Left renal cortex interstitium (tissue), 4 donors: ENCODE measurements at places on chromosomes 7 and 10.

DNA sequence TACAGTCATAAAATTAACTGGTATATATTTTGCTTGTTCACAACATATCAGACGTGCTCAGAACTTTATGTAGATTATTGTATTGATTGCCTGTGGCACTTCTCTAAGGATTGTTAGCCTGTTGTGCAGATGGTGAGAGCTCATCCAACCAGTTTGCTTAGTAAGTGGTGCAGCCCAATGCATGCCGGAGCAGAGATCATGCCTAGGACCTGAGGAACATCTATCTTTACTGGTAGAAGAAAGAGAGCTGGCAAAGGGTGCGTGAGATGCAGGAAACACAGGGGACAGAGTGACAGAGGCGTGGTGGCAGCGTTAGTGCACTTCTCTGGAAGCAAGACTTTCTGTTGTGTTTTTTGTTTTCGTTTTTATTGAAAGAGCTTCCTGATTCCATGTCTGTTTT, 35.9 kb downstream of the CCM2 start:
- no peak for DNase-seq

DNA sequence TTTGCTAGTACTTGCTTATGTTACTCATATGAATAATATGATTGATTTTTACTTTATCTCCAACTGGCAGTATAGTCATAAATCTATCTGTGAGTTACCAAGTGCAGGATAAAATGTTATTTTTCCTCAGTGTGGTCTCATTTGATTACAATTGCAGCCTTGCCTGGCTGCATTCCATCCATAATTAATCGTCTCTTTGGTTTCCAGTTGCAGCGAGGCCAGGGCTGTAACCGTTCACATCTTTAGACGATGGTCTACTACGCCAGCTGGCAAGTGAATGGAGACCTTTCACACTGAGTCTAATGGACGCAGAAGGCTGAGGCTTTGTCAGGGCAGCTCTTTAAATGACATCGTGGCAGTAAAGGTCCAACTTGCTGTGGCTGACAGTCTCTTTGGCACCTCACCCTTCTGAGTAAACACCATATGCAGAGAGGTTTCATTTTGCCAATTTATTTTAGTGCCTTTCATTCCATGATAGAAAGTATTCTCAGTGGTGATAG, 84.0 kb downstream of the ARL4A start:
- peak; percentile 55 for DNase-seq

DNA sequence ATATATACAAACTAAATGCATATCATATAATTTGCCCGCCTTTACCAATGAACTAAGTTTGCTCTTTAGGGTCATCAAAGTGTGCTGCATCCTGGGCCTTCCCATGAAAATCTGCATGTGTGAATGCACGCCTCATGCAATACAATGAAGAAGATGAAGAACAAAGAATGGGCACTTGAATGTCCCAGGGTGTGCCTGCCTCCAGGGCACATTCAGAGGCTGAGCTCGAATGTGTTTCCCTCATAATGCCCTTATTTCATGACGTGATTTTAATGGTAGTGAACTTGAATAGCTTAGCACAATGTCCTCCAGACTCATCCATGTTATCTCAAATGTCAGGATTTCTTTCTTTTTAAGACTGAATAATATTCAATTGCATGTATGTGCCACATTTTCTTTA, 824.9 kb downstream of the TNS3 start:
- DNase-seq: no peak

GRCh38 chr10:29243750-29244149, 45.1 kb upstream of the LYZL1 start:
- no peak for DNase-seq

GRCh38 chr10:95415621-95416031, 124.8 kb upstream of the PDLIM1 start:
- DNase-seq: no peak

DNA sequence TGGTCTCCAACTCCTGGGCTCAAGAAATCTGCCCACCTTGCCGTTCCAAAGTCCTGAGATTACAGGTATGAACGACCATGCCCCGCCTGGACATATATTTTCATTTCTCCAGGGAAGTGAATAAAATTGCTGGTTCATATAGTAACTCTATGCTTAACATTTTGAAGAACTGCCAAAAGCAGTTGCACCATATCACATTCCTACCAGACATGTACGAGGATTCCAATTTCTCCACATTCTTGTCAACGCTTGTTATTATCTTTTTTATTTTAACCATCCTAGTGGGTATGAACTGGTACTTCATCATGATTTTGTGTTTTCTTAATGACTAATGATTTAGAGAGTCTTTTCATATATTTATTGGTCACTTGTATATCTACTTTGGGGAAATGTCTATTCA, 21.9 kb upstream of the CPN1 start:
- DNase-seq: no peak

DNA sequence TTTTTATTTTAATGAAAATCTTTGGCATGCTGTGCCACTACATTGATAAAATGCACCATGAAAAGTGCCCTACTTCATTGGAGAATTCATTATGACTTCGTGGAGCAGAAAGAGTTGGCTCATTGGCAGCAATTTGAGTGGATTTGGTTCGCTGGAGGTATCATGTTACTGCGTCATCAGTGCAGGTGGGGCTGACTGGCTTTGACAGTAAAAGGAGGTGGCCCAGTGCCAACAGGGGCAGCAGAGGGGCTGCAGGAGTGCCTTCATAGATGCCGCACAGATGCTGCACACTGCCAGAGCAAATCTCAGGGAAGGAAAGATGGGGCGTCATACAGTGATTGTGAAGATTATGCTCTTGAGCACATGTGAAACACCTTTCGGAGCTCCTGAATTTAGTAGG, 22.2 kb downstream of the FZD1 start:
- no peak for DNase-seq

DNA sequence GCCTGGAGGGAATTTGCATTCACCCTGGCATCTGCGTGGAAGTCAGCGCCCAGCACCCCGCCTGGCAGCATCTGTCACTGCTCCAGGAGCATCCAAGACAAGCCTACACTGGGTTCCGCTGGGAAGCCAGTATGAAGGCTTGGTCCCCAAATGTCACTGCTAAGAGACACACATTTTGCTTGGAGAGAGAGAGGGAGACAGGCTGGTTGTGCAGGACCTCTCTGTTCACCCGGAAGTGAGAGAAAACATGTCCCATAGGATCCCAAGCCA, 119.5 kb downstream of the SEC23IP start:
- DNase-seq: no peak

- DNase-seq: no peak
Measured at GRCh38 chr10:85787881-85788280, 578.7 kb downstream of the GRID1 start.

DNA sequence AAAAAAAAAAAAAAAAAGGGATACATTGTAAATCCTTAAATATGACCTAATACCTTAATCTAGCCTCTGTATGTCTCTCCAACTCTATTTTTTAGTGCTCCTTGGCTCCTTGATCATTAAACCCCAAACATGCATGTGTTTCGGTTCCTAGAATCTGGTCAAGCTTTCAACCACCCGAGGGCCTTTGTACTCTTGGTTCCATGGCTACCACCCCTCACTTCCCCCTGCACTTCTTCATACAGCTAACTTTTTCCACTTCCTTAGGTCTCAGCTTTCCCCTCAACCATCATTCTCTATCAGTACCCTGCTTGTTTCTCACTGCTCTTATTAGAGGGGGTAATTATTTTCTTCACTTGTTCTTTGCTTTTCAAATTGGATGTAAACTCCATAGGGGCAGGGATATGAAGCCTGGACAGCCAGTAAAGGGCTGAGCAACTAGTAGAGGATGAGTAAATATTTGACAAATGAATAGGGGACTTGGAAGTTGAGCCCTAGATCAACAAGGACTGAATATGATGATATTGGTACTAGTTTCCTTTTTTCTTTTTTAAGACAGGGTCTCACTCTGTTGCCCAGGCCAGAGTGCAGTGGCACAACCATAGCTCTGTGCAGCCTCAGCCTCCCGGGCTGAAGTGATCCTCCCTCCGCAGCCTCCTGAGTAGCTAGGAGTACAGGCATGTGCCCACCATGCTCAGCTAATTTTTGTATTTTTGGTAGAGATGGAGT, 4.3 kb upstream of the GDI2 start:
- DNase-seq: no peak

DNA sequence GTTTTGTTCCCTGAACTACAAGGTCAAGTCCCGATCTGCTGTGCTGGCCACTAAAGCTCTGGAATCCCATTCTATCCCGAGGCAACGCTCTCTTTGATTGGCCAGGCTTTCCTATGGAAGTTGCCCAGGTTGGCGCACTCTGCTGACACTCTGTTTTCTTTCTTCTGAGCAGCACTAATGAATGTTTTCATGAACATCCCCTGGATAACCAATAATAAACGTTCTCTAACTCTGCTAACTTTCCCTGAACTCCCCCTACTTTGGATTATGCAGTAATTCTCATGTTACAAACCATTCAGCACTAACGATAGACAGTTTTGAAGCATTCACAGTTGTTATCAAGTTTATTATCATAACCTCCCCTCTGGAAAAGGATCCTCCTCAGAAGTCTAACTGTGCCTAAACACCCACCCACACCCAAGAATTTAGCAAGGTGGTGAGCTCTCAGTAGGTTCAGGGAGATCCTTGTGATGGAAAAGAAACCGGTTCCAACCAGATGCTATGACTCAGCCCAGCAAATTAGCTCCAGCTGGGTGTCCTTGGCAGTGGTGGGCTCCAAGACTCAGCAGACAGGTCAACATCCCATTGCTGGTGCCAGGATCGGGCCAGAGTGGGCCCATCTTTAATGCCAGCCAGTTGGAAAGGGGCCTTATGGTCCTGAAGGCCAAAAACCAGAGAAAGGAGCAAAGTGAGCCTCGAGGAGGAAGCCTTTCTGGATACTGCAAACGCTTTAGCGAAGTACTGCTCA, 68.4 kb downstream of the CREB3L2 start:
- DNase-seq: no peak

DNA sequence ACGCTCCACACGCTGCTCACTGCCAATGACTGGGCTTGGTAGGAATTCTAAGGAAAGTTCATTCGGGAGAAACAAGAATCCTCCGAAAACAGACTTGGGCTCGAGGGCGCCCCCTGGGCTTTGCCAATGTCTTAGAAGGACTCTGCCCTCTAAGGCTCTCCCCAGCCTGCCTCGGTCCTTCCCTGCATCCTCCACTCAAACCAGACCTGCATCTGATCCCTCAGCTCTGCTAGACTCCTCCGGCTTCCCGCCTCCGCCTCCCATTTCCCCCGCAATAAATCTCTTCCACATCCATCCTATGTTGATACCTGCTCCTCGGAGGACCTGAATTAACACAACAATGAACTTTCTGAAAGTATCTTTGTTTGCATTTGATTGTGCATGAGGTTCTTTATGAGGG, 177.6 kb downstream of the PLPP4 start:
- no peak for DNase-seq

DNA sequence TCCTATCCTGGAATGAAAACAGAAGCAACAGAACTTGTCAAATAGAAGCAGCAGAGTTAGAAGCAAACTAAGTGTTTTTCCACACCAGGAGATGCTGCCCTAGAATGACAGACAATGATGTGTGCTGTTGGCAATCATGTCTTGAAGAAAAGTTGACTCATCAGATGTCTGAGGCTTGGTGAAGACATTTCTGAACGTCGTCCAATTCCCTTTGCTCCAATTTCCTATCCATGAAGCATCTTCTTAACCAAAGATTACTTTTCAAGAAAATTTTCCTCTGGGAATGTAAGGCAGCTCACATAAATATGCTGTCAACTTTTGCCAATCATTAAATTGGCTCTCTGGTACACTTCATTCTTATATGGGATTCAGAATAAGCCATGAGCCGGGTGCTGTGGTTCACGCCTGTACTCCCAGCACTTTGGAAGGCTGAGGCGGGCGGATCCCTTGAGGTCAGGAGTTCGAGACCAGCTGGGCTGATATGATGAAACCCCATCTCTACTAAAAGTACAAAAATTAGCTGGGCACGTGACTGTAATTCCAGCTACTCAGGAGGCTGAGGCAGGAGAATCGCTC, 34.6 kb downstream of the MALSU1 start:
- DNase-seq: no peak

DNA sequence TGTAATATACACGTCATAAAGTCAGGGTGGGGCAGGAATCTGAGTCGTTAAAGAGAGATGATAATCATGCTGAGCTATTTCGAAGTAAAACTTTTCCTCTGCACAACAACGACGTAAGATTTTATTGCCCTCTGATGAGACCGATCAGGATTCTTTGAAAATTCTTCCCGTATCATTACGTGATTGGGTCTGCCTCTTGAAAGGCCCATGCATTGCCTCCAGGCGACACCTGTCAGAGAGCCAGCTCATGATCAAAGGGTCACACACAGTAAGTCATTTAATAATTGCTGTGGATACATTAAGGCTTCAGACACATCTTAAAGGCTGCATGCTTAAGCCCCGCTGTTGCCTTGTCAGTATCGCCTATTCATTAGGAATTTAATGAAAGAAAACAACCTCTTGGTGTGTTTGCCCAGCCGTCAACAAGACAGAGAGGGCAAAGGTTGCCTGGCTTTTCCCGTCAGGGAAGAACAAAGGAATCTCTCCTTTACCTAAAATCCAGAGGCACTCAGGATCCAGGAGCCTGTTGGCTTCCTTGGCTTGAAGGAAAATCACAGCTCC, 189.0 kb upstream of the SH2B2 start:
- DNase-seq: no peak
